Muscle of leg (tissue), 16 donors: ENCODE measurements at places on chromosomes 2 and 18. TPM values are rescaled to one million over a fixed set of nuclear protein-coding genes. Genes with fewer than 3 reads are reported as not detected.

PLEKHH2 gene
- total RNA-seq = 15.3 TPM

PSMA8 gene
- total RNA-seq = not detected

GRCh38 chr2:191030521-191031154 lies 16.7 kb upstream of the STAT1 start:
- peaks cover 2% of the 10 kb centered on the region for H3K4me1 ChIP-seq
- DNase-seq = peak; percentile 45
- H3K27me3 ChIP-seq = no peaks in the 10 kb centered on the region

DNA sequence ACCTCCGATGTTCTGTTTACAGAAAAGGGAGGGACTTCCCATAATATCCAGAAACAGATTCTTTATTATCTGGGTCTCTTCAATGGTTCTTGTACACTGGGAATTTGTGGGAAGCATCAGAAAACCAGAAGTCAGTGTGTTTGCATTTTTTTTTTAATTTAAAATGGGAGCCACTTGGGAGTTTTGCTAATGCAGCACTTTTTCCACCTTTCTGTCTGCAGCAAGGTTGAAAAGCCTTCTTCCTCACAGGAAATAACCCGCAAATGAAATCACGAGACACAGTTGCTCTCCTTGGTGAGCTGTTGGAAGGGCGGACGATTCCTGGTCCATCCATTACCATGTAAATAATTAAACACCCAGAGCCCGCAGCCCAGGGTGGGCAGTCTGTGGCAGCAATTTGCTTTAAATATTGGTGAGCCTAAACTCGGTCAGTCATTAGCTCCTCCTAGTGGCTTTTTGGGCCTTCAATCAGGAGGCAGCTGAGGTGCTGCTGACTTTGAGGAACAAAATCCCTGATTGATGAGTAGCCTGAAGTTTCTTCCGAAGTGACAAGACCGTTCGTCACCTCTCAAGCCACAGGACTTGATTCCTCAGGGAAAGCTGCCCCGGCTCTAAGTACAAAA lies 471.5 kb downstream of the EPHA4 start:
- H3K27ac ChIP-seq = no peak overlapping the region
- H3K36me3 ChIP-seq = no peaks in the 10 kb centered on the region
- peaks cover 12% of the 10 kb centered on the region for H3K4me1 ChIP-seq
- no peaks in the 10 kb centered on the region for H3K27me3 ChIP-seq

DNA sequence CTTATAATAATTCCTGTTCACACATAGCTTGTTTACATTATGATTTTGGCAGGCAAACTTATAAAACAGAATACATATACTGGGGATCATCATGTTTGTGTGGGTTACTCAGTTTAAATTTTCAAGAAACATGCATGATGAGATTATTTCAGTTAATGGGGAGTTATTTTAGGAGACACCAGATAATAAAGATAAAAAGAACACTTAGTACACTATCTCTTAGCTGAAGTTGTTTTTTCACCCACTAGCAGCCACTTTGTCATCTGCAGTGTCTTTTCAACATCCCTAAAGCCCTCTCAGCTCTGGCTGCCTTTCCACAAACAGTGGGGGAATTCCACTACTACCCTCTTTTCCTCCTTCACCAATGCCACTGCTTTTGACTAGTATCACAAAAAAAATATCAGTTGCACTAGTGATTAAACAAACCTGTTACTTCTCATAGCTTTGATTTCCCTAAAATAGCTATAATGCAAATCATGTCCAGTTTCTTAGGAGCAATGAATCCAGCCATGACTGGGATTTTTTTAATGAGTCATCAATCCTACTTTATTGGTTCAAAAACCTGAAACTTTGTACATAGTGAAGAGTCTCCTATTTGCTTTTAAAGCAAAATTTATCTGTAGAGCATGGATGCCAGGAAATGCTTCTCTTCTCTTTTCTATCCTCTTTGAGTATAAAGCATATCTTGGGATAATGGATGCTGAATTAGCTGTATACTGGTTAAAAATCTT lies 156.7 kb upstream of the TFPI start:
- no peaks in the 10 kb centered on the region for H3K27me3 ChIP-seq
- DNase-seq = no peak
- no peak overlapping the region for H3K27ac ChIP-seq
- H3K4me1 ChIP-seq = no peaks in the 10 kb centered on the region

- no peaks in the 10 kb centered on the region for H3K27me3 ChIP-seq
- no peaks in the 10 kb centered on the region for H3K36me3 ChIP-seq
- peak; percentile 75 for DNase-seq
- no peak overlapping the region for H3K4me3 ChIP-seq
- H3K4me1 ChIP-seq = peaks cover 3% of the 10 kb centered on the region
Observed at GRCh38 chr2:32772638-32773447, 145.0 kb downstream of the TTC27 start.

- H3K4me1 ChIP-seq = peaks cover 11% of the 10 kb centered on the region
- no peak for DNase-seq
- no peak overlapping the region for H3K27ac ChIP-seq
- peaks cover 21% of the 10 kb centered on the region for H3K27me3 ChIP-seq
- H3K36me3 ChIP-seq = no peaks in the 10 kb centered on the region
- no peak overlapping the region for H3K4me3 ChIP-seq
Observed at GRCh38 chr2:109032229-109032820, 43.3 kb upstream of the EDAR start.

GRCh38 chr2:62604336-62604735 lies 98.3 kb upstream of the TMEM17 start:
- H3K27ac ChIP-seq = no peak overlapping the region
- H3K4me1 ChIP-seq = no peaks in the 10 kb centered on the region
- H3K4me3 ChIP-seq = no peak overlapping the region
- no peaks in the 10 kb centered on the region for H3K27me3 ChIP-seq
- no peak for DNase-seq

GRCh38 chr2:101790857-101791256 lies 93.3 kb downstream of the MAP4K4 start:
- H3K27ac ChIP-seq = peak overlapping the region; percentile 82
- H3K36me3 ChIP-seq = no peaks in the 10 kb centered on the region
